Activated CD8-positive, alpha-beta T cell treated with anti-CD3 and anti-CD28 coated beads for 36 hours (primary cell): ENCODE measurements at places on chromosomes 11 and 22. TPM values are rescaled to one million over a fixed set of nuclear protein-coding genes. Genes with fewer than 3 reads are reported as not detected.

Gene ARFGAP2
- 71.7 TPM for total RNA-seq

Gene MGAT3
- 1.9 TPM for total RNA-seq

Gene GAS2L1
- 0.36 TPM for total RNA-seq

Gene AIFM3
- total RNA-seq = 0.25 TPM

Gene FGF3
- total RNA-seq = not detected

Gene MRGPRX4
- total RNA-seq = not detected

Gene C11orf97
- total RNA-seq = not detected

Gene RRM1
- total RNA-seq = 194 TPM

Gene NEFH
- 8.6 TPM for total RNA-seq

Gene LINC01488
- total RNA-seq = not detected

Gene IFITM10
- 0.31 TPM for total RNA-seq

Gene HDAC10
- total RNA-seq = 44.3 TPM

Gene TYR
- total RNA-seq = not detected

Gene NXPE2
- not detected for total RNA-seq

Gene FAM180B
- not detected for total RNA-seq

Gene CTR9
- total RNA-seq = 37.1 TPM

Gene MUC2
- total RNA-seq = not detected

Gene DCDC1
- not detected for total RNA-seq

Gene SYT13
- not detected for total RNA-seq

Gene OR5P2
- total RNA-seq = not detected

Gene CD6
- 201 TPM for total RNA-seq

Gene ACO2
- 97.7 TPM for total RNA-seq

Gene IGSF22
- 1.4 TPM for total RNA-seq

Gene GRAMD1B
- total RNA-seq = 15.4 TPM

Gene CDC42EP1
- 0.59 TPM for total RNA-seq

Gene ST14
- total RNA-seq = not detected

Gene KCNQ1OT1
- total RNA-seq = 0.22 TPM

Gene SCO2
- total RNA-seq = not detected

Gene LIN7C
- total RNA-seq = 26.9 TPM

Gene CYP2D6
- total RNA-seq = 1.5 TPM

Gene MIAT
- total RNA-seq = 11.6 TPM

Gene CCDC87
- 0.27 TPM for total RNA-seq

Gene LPXN
- total RNA-seq = 139 TPM

Gene KCNK4
- total RNA-seq = not detected

Gene OR10D3
- not detected for total RNA-seq

Gene UPB1
- total RNA-seq = 0.16 TPM

Gene PANX2
- 3.3 TPM for total RNA-seq

Gene XPNPEP3
- total RNA-seq = 24.4 TPM

Gene CHRM4
- total RNA-seq = not detected

Gene APLNR
- not detected for total RNA-seq

Gene PHF21B
- 1.1 TPM for total RNA-seq

Gene ZNF214
- total RNA-seq = not detected

Gene GRAP2
- 86.8 TPM for total RNA-seq

Gene MFRP
- total RNA-seq = not detected

Gene OR5J2
- total RNA-seq = not detected

Gene KIRREL3
- not detected for total RNA-seq

Gene VWA5A
- 4.4 TPM for total RNA-seq

Gene C11orf16
- not detected for total RNA-seq

Gene APOC3
- total RNA-seq = not detected

Gene GPR83
- total RNA-seq = 0.11 TPM
